Renal cortex interstitium (tissue), 15 donors: ENCODE measurements at places on chromosomes 5 and 9. TPM values are rescaled to one million over a fixed set of nuclear protein-coding genes. Genes with fewer than 3 reads are reported as not detected.

Gene JAKMIP2
- polyA plus RNA-seq: 3.8 TPM

Gene IL31RA
- not detected for polyA plus RNA-seq

DNA sequence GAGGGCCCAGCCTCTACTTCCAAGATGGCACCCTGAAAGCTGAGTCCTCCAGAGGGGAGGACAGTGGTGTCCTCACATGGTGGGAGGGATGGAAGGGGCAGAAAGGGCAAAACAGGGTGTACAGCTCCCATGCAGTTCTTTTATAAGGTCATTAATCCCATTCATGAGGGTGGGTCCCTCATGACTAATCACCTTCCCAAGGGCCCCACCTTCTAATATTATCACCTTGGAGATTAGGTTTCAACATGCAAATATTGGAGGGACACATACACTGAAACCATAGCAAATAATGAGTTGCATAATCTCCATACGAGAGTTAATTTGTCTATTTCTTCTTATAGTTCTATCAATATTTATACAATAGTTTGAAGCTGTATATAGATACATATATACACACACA, 5.8 kb upstream of the ZBTB43 start:
- no peak for DNase-seq

DNA sequence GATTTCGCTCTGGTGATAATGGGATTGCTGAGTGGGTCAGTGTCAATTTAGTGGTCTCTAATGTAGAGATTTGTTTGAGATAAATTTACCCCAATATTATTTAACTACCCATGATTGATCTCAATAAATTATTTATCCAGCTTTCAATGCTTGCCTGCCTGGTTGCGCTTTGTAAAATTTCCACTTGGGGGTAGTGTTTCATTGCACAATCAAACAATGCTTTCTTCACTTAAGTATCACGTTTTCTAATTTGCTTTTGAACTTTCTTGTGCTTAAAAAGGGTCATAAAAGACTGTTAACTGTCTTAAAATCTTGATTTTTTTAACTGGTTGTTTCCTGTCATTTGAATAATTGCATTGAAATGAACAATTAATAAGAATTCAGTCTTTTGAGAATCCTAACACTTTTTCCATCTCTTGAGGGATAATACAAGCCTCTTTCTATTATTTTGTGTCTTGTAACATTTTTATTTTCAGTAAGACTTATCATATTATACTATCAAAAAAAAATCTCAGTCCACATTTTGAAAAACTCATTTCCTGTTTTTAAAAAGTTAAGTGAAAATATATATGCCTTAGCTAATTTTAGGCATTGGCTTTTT, 18.7 kb downstream of the HSD17B4 start:
- DNase-seq: peak; percentile 14

Gene FGF10
- 9.2 TPM for polyA plus RNA-seq

GRCh38 chr9:92764381-92764987, at the start of gene BICD2:
Gene BICD2, minus strand, starts transcription at chr9:92764833. Its CDS starts 89 bp downstream, at chr9:92764744.
- no peak for DNase-seq

DNA sequence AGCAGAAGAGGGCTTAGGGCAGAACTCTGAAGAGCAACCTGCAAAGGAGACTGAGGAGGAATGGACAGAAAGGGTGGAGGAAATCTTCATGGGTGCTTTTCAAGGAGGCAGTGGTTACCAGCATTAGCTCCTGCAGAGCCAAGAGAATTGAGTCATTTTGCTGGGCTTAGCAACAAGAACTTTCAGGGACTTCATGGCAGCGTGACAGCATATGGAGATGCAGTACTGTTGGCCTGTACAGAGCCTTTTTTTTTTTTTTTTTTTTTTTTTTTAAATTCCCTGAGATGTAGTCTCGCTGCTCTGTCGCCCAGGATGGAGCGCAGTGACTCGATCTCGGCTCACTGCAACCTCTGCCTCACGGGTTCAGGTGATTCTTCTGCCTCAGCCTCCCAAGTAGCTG, 296.0 kb upstream of the DMRT1 start:
- no peak for DNase-seq

DNA sequence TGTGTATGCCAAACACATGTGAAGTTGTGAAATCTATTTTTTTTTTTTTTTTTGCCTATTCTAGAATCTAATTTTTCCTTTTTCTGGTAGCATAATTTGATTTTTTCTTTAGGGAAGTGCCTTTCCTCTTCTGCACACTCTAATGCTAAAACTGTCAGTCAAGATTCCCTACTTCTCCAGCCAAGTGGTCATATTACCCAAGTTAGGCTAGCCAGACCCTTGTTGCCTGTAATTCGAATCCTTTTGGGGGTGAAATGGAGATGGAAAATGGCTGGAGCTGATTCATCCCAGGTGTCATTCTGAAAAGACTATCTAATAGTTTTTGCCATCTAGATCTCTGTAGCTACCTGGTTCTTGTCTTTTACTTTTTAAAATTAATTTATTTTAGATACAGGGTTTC, 24.8 kb upstream of the UBAP1 start:
- DNase-seq: no peak

GRCh38 chr5:64074533-64074932, 91.1 kb upstream of the RNF180 start:
- peak; percentile 7 for DNase-seq

Gene RBM22
- 79.0 TPM for polyA plus RNA-seq

- no peak for DNase-seq
Observed at GRCh38 chr5:115457571-115457970, 87.0 kb downstream of the FEM1C start.

Gene LHX6
- polyA plus RNA-seq: 3.5 TPM

GRCh38 chr5:143524338-143524945, 121.0 kb upstream of the NR3C1 start:
- no peak for DNase-seq

DNA sequence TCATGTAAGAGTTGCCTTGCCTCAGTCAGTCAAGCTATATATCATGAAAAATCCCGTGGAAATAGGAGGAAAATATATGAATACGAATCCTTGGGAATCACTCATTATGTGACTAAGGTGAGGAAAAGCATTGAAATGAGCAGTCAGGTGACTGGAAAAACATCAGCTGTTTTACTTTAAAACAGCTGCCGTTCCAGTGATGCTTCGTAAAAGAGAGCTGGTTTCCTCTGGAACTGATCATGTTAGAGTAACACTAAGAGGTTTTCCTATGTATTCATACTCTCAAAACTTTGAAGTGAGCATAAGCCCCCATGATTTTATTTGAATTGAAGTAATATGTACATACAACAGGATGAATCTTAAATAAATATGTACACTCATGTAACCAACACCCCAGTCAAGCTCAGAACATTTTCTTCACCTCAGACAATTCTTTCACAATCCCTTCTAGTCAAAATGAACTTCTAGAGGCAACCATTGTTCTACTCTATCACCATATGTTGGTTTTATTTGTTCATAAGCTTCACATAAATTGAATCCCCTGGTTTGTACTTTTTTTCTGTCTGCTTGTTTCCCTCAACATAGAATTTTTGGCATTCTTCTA, 107.7 kb downstream of the SLC25A46 start:
- no peak for DNase-seq

Gene TNC
- polyA plus RNA-seq: 366 TPM

DNA sequence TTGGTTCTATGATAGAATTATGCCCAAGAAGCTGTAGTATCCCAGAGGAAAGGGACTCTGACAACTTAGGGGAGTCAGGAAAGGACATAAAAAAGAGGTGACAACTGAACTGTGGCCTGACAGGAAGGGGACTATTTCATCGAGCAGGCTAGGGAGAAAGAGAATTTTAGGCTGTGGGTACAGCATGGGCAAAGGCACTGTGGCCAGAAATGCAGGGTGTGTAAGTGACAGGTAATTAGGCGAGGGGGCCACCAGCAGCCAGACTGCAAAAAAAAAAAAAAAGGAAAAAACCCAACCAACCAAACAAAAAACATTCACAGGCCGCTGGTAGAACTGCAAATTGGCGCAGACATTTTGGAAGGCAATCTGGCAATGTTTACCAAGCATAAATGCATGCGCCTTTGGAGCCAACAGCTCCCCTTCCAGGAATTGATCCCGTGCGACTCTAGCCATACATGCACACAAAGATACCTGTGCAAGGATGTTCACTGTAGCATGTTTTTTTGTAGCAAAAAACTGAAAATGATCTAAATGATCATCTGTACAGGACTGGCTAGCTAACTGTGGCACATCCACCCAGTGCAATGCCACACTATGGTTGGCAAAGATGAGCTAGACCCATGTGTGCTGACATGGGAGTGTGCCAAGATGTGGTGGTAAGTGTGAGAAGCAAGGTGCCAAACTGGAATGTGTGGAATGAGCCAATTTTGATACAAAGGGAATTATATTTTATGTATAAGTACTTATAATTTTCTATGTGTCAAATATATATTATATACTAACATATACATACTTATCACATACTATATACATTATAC, 1.1 kb downstream of the EIF4E1B start:
- DNase-seq: no peak

GRCh38 chr5:68330574-68330973, 115.0 kb downstream of the PIK3R1 start:
- no peak for DNase-seq

- no peak for DNase-seq
Observed at GRCh38 chr9:93465855-93466254, 12.5 kb upstream of the FAM120AOS start.

Gene LPAR1
- polyA plus RNA-seq: 22.5 TPM

DNA sequence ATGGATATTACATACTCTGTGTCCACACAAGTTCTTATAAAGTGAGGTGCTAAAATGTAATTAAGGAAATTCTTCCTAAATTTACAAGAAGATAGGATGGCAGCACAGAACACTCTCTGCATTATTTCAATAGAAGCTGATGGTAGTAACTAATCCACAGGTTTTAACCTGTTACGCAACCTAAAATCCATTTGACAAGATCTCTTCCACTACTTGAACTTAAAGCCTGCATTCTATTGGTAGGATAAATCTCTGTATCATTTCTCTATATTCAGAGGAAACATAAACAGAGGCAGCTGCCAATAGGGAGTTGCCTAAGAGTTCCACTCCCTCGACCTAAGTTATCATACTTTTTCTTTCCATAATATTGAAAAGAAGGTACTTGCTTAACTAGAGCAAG, 21.6 kb downstream of the CDC37L1 start:
- no peak for DNase-seq

Gene PHYHD1
- polyA plus RNA-seq: 51.6 TPM

DNA sequence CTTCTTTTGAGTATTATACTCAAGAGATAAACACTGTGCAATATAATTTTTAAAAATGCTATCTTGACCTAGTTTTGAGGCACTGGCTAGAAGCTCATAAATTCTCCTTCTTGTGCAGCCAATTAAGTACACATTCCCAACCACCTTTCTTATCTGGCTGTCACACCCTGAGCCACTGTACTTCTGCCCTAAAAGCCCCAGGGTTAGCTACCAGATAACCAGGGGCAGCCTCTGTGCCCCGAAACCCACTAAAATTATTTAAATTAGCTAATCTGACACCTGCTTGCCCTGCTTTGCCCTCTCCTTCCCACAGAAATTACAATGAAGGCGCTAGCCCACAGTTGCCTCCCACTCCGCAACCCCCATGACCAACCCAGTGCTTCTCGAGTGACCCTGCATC, 597.3 kb upstream of the TYRP1 start:
- no peak for DNase-seq

- DNase-seq: no peak
Observed at GRCh38 chr9:76866689-76867088, 39.2 kb downstream of the PRUNE2 start.

DNA sequence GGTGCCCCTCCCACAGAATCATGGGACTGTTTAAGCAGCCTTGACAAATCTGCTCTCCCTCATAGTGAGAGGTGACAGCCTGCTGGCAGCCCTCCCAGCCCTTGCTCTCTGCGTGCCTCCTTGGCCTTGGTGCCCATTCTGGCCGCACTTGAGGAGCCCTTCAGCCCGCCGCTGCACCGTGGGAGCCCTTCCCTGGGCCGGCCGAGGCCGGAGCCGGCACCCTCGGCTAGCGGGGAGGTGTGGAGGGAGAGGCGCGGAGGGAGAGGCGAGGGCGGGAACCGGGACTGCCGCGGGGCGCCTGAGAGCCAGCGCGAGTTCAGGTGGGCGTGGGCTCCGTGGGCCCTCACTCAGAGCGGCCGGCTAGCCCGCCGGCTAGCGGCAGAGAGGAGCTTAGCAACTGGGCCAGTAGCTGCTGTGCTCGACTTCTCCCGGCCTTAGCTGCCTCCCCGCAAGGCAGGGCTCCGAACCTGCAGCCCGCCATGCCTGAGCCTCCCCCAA, 125.9 kb upstream of the MYO10 start:
- DNase-seq: no peak

GRCh38 chr9:38227656-38228055, 158.6 kb upstream of the SHB start:
- no peak for DNase-seq

DNA sequence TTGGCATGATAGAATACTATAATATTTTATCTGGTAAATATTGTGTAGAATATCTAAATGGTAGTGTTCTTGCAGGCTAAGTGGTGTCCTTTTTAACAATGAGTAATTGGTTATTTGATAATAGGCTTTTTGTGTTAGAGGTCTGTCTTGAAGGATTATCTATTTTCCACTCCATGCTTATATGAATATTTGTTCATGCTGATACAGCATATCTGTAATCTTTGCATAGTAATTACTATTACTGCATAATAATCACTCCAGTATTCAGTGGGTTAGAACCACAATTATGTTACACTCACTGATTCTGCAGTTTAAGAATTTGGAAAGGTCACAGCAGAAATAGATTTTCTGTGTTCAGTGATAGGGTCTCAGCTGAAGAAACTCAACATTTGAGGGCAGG, 1229.9 kb downstream of the MAT2B start:
- DNase-seq: no peak

- no peak for DNase-seq
Observed at GRCh38 chr5:112472614-112473013, 53.5 kb upstream of the EPB41L4A start.

Gene SPATA24
- polyA plus RNA-seq: 14.9 TPM

DNA sequence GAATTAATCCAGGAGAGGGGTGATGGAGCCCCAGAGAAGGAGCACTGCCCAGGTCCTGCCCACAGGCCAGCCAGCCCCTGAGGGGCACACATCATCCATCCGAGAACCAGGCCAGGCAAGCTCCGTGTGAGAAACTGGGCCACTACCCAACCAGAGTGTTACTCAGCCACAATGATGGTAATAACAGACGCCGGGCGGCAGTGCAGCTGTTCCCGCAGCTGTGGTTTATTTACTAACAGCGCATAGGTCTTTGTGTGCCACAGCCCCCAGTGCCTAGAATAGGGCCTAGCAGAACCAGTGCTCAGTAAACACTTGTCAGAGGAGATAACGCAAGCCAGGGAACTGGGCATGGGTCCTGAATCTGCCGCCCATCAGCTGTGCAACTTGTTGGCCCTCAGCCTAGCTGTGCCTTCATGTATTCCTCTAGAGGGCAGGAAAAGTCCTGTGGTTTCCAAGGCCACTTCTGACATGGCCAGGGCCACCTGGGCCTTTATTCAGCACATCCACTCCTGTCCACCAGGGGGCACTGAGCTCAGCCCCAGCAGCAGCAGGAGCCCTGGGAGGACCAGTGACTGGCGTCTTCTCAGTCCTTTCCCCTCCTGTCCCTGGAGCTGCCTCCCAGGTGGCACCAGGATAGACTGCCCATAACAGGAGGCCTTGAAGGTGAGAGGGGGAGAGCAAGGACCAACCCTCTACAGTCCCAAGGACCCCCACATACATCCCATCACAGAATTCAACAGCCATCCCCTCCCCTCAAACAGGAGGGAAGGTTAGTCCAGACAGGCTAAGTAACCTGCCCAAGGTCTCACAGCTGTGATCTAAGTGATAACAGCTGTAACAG, 2.1 kb downstream of the MXD3 start:
- no peak for DNase-seq

Gene CDH10
- 6.6 TPM for polyA plus RNA-seq

- no peak for DNase-seq
Observed at GRCh38 chr5:2378108-2378507, 373.4 kb downstream of the IRX2 start.

Gene SLC45A2
- 0.37 TPM for polyA plus RNA-seq

Gene NEUROG1
- not detected for polyA plus RNA-seq
